Activated T-cell treated with anti-CD3 and anti-CD28 coated beads, Interleukin-2, amount 50 U/mL, for 48 hours (primary cell): ENCODE measurements at places on chromosomes 12 and 14.
A peak's percentile ranks its signal among the peaks of the same experiment; 100 is the strongest.

DNA sequence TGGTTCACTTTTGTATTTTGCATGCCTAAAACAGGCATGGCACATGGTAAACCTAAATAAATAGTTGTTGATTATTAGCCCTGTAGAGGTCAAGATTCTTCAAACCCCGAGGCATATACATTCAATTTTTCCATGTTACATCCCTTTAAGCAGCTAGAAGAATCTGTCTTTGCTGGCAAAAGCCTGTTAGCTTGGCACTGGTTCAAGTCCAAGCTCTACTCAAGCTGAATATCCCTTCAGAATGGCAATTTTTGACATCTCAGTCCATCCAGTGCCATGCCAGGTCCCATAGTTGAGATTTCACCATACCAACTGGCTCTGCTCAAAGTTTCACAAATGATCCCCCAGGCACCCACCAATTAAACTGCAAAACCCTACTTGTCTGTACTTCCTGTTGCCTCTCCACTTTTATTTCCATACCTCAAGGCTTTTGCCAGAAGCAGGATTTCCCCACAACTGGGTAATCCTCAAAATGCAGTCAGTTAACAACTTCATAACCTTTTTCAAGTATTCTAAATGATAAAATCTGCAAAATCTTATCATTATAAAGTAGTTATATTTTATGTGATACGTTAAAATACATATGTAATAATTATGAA, 9.0 kb upstream of the DCN start:
- DNase-seq, result no peak

DNA sequence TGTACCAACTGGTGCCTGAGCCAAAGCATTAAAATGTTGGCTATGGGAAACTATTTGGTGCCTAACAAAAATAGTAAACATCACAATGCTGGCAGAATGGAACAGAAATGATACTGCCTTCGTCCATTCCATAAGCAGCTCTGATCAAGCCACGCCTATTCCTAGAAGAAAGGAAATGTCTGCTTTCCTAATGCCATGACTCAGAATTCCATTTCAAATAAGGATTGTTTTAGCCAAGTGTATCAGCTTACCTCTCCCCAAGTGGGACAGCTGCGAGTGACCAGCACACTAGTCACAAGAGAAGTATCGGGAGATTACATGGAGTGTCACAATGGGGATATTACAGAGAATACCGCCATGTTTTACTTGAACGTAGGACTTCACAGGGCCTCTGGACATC, 38.7 kb downstream of the GLT8D2 start:
- DNase-seq, result no peak

GRCh38 chr12:47985596-47986290, 18.5 kb downstream of the COL2A1 start:
- DNase-seq, result no peak

GRCh38 chr14:73815849-73816248, 35.8 kb upstream of the PTGR2 start:
- no peak for DNase-seq

- no peak for DNase-seq
Observed at GRCh38 chr12:15265875-15266274, 44.7 kb upstream of the RERG start.

DNA sequence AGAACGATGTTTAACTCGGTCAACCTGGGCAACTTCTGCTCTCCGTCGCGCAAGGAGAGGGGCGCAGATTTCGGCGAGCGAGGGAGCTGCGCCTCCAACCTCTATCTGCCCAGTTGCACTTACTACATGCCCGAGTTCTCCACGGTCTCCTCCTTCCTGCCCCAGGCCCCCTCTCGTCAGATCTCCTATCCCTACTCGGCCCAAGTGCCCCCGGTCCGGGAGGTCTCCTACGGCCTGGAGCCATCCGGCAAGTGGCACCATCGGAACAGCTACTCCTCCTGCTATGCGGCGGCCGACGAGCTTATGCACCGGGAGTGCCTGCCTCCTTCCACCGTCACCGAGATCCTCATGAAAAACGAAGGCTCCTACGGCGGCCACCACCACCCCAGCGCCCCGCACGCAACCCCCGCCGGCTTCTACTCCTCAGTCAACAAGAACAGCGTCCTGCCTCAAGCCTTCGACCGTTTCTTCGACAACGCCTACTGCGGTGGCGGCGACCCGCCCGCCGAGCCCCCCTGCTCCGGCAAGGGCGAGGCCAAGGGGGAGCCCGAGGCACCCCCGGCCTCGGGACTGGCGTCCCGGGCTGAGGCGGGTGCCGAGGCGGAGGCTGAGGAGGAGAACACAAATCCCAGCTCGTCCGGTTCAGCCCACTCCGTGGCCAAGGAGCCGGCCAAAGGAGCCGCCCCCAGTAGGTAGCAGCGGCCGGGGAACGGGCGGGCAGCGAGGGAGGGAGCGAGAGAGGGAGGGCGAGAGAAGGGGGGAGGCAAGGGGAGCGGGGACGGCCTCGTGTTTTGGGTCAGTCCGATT, 513 bp downstream of the HOXC11 start:
- no peak for DNase-seq

DNA sequence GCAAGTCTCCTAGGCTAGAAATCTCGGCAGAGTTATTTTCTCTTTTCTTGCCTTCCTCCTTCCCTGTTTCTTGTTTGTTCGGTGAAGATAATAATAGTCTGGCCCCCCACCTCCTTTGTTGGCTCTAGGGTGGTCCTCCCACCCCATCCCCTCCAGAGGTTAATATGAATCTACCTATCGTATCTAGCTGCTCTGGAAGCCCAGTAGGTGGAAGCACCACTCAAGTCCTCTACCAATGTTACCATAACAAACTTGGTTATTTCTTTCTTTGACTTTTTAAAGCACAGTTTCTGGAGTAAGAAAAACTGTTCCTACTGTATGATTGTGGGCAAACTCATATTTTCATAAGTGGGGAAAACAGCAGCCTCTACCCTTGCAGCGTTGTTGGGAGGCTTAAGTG, 19.7 kb upstream of the GRIP1 start:
- DNase-seq, result no peak

- peak; percentile 52 for DNase-seq
Observed at GRCh38 chr12:51395283-51396230, 4.4 kb upstream of the GALNT6 start.

GRCh38 chr12:98998697-98999299, 353.7 kb downstream of the APAF1 start:
- DNase-seq, result no peak

- no peak for DNase-seq
Observed at GRCh38 chr12:128662101-128662500, 161.7 kb downstream of the SLC15A4 start.

- DNase-seq, result no peak
Observed at GRCh38 chr12:65308006-65308405, 29.5 kb downstream of the MSRB3 start.

- DNase-seq, result no peak
Observed at GRCh38 chr12:92543359-92543758, 159.4 kb upstream of the PLEKHG7 start.

DNA sequence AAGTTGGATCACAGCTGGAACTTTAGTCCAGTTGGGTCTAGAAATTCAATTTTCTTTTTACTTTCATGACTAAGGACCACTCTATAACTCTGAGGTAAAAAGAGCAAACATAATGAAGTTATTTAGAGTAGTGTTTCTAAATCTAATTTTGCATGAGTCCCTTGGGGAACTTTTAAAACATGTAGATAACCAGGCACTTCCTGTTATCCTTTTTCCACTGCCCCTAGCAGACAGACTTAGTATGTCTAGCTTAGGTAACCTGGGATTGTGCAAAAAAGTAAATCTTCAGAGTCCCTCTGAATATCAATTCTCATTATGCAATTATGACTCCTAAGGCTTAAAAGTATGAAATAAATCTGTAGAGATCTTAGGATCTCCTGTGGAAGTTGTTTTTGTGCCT, 371.2 kb downstream of the DIO2 start:
- no peak for DNase-seq

DNA sequence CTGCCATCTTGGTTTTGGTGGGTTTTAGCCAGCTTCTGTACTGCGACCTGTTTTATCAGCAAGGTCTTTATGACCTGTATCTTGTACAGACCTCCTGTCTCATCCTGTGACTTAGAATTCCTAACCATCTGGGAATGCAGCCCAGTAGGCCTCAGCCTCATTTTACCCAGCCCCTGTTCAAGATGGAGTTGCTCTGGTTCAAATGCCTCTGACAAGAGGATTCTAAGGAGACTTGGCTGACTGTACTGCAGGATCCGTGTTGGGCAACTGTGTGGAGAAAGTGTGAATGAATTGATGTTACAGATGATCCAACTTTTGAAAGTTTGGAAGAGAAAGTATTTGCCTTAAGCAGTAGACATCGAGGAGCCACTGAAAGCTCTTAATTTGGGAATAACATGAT, 91.0 kb downstream of the TTLL5 start:
- no peak for DNase-seq

DNA sequence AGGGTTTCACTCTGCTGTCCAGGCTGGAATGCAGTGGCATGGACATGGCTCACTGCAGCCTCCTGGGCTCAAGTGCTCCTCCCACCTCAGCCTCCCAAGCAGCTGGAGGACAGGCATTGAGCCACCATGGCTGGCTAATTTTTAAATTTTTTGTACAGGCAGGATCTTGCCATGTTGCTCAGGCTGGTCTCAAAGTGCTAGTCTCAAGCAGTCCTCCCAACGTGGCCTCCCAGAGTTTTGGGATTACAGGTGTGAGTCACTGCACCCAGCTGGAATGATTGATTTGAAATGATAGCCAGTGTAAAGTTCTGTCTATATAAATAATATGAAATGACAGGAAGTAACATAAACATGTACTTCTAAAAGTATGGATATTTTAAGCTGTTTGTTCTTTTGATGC, 172.7 kb downstream of the FUT8 start:
- no peak for DNase-seq

DNA sequence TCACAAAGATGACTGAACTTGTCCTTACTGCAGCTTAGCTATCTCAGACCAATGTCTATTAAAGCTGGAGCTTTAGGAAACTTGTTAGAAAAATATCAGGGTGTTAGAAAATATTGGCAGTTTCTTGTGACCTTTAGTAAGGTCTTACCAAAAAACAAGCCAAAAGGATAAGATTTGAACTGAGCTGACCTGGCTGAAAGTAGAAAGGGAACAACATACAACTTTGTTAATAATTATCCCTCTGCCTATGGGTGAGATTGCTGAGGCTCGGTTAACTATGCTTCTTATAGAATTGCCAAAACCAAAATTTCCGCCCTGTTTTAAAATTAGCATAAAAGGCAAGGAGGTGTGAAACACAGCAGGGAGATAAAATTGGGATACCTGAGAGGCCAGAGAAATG, 73.8 kb downstream of the DHRS2 start:
- DNase-seq, result no peak

GRCh38 chr12:118560733-118561132, 184.4 kb downstream of the SUDS3 start:
- DNase-seq, result no peak

DNA sequence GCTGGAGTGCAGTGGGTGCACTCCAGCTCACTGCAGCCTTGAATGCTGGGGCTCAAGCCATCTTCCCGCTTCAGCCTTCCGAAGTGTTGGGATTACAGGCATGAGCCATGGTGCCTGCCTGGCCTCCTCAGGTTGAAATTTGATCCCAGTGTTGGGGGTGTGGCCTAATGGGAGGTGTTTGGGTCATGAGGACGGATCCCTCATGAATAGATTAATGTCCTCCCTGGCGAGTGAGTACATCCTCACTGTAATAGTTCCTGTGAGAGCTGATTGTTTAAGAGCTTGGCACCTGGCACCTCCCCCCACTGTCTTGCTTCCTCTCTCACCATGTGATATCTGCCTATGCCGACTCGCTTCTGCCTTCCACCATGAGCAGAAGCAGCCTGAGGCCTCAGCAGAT, 84.7 kb downstream of the TSPAN9 start:
- DNase-seq, result no peak
